ENCODE measurements at places on chromosomes 2 and 18. TPM values are rescaled to one million over a fixed set of nuclear protein-coding genes. Genes with fewer than 3 reads are reported as not detected.

Gene RNF152
- total RNA-seq, result 23.1 TPM

Gene ALPG
- total RNA-seq, result not detected

Gene LYPD1
- 6.1 TPM for total RNA-seq

Gene SCN9A
- total RNA-seq, result 0.45 TPM

Gene NCKAP1
- 163 TPM for total RNA-seq

Gene CYP27C1
- 4.6 TPM for total RNA-seq

Gene IL1A
- total RNA-seq, result 5.3 TPM

Gene EPG5
- 22.1 TPM for total RNA-seq

Gene SNED1
- total RNA-seq, result 3.7 TPM

Gene ZNF521
- 4.7 TPM for total RNA-seq

Gene SRD5A2
- total RNA-seq, result not detected

Gene TMEM182
- total RNA-seq, result 1.5 TPM

Gene KCNG2
- total RNA-seq, result 0.19 TPM

Gene IL1RL1
- total RNA-seq, result 0.45 TPM

Gene CDH19
- total RNA-seq, result 0.38 TPM

Gene IMPA2
- total RNA-seq, result 162 TPM

Gene PRKAG3
- not detected for total RNA-seq

DNA sequence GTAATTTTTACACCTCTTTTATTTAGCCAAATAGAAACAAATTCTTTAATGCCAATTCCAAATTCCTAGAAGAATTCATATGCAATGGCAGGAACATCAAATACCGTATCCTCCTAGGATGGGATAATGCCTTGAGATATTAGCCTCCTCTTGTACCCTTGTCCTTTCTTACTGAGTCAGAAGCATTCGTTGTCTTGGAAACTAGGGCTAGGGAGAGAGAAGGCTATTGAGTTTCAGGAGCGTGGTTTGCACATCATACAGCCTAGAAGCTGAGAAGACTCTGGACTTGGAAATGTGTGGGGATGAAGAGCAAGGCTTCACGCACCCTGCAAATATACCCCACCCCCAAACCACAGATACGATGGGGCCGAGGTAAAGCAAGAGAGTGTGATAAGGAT, 300.7 kb downstream of the SP3 start:
- no peak for DNase-seq

DNA sequence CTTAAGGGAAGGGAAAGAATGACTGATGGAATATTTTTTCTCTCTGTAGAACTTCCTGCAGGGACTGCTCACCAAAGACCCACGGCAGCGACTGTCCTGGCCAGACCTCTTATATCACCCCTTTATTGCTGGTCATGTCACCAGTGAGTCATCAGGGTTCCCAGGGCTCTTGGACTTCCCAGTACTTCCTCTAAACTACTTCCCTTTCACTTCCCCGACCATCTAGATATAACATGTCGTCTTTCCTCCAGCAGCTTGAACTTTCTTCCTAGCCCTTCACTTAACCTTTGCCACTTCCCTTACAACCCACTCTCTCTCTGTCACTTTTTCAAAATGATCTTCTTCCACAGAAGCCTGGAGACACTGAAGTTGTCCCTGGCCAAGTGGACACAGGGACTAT, 7.2 kb downstream of the STK36 start:
- no peak for DNase-seq

DNA sequence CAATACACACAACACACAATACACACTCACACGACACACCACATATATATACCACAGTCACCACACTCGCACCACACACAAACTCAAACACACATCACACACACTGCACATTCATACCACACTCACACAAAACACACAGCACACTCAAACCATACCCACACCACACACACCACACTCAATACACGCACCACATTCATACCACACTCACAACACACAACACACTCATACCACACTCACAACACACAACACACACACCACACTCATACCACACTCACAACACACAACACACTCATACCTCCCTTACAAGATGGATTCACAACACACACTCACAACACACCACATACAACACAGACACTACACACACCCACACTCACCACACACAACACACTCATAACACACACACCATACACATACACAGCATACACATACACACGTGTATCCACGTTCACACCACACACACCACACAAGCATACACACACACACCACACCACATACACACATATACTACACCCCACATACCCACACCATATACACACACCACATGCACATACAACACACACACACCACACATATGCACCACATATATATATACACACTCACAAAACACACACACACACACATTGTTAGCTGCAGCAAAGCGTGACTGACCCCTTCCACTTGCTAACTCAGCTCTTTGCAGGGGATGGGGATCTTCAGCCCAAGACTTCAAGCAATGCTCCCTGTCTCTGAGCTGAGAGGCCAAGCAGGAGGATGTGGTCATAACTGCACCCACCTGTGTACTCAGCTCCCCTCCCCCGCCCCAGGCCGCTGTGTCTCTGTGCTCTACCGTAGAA, 59.0 kb downstream of the SDC1 start:
- no peak for DNase-seq

DNA sequence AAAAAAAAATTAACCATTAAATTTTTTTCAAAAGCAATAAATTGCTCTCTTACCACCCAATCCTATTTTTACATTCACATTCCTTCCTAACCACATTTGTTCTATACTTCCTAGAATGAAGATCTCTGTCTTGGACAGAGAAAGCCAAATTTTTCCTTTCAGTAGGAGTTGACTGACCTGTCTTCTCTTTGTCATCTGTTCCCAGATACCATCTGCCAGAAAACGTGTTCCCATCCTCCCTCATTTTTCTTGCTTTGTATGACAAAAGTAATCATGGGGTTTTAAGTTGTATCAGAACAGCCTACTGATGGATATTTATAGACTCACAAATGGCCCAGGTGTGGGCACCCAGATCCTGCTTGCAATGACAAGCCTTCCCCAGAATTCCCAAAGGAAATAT, 182.1 kb downstream of the CYP26B1 start:
- DNase-seq, result no peak

DNA sequence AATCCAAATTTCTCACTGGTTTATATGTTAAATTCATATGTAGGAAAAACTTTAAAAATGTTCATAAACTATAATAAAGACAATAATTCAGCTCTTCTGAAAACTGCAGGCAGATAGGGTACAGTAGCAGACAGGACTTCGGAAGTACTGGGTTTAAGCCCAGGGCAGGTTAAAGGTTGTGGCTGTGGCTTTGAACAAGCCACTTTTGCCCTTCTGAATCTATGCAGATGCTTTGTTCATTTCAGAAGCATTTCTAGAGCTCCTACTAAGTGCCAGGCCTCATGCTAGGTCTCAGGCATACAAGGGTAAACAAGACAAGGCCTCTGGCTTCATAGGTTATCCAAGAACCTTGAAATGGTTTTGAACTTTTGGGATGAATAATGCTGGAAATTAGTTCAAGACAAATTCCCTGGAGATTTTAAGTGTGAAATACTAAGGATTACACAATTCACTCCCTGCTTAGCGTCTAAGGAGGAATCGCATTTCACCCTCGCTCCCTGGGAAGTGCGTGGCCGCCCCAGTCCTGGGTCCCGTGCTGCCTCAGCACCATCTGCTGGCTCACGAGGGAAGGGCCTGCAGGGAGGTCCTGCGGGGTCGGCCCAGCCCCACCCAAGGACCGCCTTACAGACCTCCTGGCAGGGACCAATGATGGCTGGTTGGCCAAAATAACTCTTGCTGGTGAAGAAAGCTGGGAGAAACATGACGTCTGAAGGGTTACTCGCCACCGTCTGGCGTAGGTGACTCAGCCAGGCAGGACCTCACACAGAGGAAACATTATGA, 67.7 kb upstream of the L3MBTL4 start:
- no peak for DNase-seq

- DNase-seq, result no peak
Observed at GRCh38 chr18:50986360-50987087, 18.7 kb downstream of the ELAC1 start.

GRCh38 chr2:28377195-28377816, 15.4 kb upstream of the FOSL2 start:
- DNase-seq, result no peak

DNA sequence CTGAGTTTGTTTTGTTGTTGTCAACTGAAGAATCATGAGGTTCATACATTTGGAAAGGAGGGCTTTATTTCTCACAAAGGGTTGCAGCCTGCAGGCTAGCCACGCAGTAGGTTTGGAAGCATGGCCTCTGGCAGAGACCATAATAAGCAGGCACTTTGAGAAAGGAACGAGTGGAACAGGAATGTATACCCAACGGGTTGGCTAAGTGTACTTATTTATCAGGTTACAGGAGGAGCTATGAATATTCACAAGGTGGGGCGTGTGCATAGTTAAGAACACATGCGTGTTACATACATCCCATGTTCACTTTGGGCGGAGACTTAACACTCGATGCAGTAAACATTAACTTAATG, 30.1 kb upstream of the SH3RF3 start:
- DNase-seq, result no peak

DNA sequence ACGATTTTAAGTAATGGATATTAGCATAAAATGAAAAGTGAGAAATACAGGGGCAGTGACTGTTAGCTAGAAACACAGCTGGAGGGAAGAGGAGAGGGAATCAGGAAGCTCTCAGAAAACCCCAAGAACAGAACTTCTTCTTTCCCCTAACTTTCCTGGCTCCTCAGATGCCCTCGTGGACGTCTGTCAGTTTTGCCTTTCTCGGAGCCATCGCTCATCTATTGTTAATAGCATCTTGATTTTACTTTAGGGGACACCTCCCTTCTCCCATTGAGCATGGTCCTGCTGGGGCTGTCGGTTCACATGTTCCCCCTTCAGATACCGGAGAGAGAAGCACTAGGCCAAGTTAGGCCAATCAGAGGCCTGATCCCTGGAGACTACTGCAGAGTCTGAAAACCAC, 2.3 kb upstream of the PLEK start:
- no peak for DNase-seq

- no peak for DNase-seq
Observed at GRCh38 chr2:121776885-121777698, 21.6 kb downstream of the TSN start.

- no peak for DNase-seq
Observed at GRCh38 chr18:70390371-70391090, 101.7 kb downstream of the SOCS6 start.

- no peak for DNase-seq
Observed at GRCh38 chr2:118979152-118979861, 37.3 kb downstream of the MARCO start.

DNA sequence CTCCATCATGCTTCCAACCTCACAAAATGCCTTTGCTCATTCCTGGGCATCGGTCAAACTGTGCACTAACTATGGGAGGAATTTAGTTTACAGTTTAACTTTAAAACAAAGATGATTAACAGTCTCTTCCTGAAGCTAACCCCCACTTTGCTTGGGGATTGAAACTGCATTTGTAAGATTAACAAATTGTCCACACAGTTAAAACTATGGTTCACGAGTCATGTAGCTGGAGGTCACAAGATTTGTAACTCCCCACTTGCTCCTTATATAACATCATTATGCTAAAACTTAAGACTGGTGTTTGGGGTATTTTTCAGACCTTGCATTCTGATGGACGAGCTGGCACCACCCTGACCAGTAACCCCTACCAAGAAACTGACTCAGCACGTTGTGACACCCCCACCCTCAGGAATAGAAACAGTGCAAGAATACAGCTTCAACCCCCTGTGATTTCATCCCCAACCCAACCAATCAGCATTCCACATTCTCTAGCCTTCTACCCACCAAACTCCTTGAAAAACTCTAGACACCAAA, 252.3 kb downstream of the MBD5 start:
- no peak for DNase-seq

DNA sequence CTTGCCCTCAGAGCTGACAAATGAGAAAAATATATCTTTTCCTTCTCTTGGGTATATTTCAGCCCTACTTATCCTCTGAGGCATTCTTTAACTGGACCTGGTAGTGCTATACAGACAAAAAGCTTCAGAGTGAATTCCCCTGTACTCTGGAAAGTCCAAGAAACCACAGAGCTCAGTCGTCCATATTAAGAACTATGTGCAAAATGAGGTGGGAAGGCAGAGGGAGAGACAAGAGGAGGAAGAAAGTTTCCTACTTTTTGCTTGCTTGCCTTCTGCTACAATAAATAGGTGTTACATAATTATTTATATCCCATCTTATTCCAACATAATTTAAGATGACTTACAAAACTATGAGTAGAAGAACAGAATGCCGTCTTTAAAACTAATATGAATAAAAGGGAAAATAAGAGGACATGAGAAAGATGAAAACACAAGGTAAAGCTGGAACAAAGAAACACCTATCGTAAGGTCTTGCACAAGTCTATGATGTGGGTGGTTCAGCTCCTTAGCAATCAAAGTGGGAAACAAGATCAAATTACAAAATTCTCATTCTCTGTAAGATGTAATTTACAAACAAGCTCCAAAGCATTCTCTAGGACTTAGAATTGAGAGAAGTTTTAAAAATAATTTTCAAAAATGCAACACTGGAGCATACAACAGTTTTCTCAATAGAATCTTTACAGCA, 97.9 kb downstream of the BAZ2B start:
- no peak for DNase-seq

DNA sequence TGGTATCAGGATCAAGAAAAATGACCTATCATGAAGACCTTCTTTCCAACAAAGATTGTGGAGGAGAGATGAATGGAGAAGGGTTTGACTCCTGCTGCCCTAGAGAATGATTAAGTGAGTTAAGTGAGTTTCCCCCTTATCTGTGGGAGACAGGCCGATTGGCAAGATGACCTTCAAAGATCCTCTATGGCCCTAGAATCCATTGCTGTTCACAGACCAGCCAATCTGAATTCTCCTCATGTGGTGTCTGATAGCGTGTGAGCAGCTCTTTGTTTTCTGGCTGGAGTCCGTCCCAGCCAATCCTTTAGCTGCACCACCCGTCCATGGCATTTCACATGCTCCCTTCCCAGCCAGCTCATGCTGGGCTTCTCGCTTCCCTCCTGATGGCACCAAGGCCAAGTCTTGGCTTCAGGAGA, 79.4 kb downstream of the MARCHF4 start:
- no peak for DNase-seq

GRCh38 chr18:33421225-33421624, 19.3 kb downstream of the CCDC178 start:
- DNase-seq, result no peak

- DNase-seq, result no peak
Observed at GRCh38 chr2:156399224-156399949, 36.8 kb upstream of the GPD2 start.

DNA sequence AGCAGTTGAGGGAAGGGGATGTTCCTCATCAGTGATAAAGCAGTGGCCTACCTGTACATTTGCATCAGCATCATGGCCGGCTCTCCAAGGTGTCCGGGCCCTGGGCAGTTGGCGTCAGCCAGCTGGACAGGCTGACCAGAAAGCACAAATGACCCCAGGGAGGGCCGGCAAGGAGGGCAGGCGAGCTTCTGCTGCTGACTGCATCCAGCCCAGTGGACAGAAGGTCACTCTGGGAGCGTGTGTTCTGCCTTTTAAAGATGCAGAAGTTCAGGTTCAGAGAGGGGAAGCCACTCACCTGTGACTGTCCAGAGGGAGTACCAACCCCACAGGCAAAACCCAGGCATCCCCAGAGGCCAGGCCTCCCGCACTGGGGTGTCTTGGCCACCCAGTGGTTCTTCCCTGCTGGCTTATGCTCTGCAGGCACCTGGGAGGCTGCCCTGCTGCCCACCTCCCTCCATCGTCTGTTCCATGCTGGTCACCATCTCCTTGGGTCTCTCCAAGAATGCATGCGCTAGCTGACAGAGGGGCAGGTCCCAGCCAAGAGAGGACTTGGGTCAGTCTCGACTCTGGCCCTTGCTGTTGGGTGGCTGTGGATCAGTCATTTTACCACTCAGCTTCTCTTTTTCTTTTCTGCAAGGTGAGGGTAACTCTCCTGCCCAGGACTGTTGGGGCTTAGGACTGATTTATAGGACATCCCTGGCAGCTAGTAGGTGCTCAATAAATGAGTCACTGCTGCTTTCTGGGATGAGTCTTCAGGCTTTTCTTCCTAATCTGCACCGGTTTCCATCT, 89.9 kb downstream of the INHBB start:
- DNase-seq, result no peak
